Stimulated activated CD4-positive, alpha-beta T cell treated with anti-CD3 and anti-CD28 coated beads, Interleukin-1b, Interleukin-23, amount 100 ng/mL, for 48 hours (primary cell): ENCODE measurements at places on chromosomes 12 and 14.
A peak's percentile ranks its signal among the peaks of the same experiment; 100 is the strongest.

DNA sequence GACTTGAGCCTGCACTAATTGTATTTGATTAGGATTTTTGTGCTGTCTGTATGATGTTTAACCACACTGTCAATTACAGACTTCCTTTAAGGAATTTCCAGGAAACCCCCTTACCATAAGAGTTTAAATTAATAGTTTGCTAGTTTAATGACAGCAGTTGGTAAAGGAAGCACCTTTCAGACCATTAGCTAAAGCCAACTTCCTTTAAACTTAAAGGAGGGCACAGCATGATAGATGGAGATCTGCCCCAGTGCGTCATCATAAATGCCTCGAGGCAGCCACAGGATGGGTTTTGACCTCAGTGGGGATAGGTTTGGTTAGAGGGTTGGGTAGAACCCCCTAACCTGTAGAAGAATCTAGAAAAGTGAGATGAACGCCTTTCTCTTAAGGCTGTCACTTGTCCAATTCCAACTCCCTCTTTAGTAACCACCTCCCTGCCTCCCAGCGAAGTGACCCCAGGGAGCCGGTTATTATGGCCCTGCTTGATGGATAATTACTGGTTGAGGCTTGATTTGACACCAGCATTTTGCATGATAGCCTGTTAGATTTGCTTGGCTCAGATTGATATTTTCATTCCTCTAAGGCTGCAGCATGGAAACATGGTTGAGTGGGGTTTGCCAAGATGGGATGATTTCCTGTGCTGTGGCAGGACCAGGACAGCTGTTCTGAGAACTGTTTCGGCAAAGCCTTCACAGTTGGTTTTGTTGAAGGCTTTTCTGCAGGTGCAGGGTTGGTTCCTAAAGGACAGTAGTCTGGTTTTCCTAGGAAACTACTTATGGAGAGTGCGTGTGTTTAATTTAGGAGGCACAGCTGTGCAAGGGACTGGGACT is 62.7 kb downstream of the CHST11 start:
- no peak for DNase-seq

DNA sequence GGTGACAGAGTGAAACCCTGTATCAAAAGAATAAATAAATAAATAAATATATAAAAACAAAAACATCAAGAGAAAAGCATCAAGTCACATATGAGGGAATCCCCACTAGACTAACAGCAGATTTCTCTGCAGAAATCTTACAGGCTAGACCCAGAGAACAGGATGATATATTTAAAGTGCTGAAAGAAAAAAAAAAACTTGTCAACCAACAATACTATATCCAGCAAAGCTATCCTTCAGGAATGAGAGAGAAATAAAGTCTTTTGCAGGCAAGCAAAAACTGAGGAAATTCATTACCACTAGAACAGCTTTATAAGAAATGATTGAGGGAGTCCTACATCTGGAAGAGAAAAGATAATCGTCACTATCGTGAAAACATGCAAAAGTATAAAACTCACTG is 6.4 kb upstream of the SFSWAP start:
- no peak for DNase-seq

DNA sequence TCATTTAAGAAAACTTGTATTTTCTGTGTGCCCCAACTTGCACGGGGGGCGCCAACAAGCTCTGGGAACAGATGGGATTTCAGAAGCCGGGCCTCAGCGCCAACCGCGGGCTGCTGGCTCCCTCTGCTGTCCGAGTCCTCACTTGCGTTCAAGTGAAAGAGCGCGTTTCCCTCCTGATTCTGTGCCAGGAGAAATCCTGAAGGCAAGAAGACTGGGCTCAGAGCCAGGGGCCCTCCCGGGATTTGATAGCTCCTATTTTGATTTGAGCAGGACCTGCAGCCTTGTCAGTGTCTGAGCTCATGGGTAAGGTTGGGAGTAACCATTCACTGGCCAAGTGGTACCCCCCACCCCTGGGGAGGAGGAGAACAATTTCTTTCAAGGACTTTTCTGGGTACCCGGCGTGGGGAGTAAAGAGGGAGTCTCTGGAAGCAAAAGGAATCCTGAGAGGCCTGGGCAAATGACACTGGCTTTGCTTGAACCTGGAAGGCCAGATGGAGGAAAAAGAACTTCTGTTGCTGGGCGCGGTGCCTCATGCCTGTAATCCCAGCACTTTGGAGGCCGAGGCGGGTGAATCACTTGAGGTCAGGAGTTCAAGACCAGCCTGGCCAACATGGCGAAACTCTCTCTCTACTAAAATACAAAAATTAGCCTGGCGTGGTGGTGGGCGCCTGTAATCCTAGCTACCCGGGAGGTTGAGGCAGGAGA is 179.0 kb upstream of the RGS6 start:
- DNase-seq = peak; percentile 65

DNA sequence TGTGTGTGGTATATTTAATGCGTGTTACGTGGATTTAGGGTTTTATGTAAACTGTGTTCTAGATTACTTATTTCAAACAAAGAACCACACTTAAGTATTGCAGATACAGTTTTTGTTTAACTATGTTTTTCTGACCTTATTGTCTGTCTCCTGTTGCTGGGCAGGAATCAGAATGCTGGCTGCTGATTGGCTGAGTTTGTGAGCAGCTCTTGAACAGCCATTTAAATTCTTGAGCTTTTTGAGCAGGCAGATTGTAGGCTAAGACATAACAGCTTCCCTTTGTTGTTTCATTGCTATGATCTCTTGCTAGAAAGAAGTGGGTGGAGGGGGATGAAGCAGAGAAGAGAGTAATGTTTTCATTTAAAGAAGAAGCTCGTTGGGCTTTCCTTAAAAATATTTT is 52.2 kb downstream of the ATF7IP start:
- peak; percentile 72 for DNase-seq

DNA sequence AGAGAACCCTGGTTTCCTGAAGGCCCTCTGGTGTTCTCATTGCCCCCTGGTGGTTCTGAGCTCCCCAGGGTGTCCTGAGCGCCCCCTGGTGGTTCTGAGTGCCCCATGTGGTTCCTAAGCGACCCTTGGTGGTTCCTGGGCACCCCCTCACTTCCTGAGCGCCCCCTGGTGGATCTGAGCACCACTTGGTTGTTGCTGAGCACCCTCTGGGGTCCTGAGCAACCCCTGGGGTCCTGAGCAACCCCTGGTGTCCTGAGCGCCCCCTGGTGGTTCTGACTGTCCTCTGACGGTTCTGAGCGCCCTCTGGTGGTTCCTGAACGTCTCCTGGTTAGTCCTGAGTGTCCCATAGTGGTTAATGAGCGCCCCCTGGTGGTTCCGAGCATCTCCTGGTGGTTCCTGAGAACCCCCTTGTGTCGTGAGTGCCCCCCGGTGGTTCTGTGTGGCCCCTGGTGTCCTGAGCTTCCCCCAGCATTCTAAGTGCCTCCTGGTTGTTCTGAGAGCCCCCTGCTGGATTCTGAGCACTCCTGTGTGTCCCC is 568.3 kb downstream of the TMEM121 start:
- peak; percentile 92 for DNase-seq

GRCh38 chr12:100254876-100255275 is 12.0 kb downstream of the DEPDC4 start:
- DNase-seq = no peak

GRCh38 chr12:114480337-114481199 is 74.6 kb upstream of the TBX5 start:
- no peak for DNase-seq
